ENCODE measurements at places on chromosomes 4 and X.

- DNase-seq = no peak
Observed at GRCh38 chrX:18883961-18884765, 99.8 kb downstream of the PHKA2 start.

- DNase-seq = no peak
Observed at GRCh38 chrX:77431227-77431626, 16.0 kb upstream of the FGF16 start.

DNA sequence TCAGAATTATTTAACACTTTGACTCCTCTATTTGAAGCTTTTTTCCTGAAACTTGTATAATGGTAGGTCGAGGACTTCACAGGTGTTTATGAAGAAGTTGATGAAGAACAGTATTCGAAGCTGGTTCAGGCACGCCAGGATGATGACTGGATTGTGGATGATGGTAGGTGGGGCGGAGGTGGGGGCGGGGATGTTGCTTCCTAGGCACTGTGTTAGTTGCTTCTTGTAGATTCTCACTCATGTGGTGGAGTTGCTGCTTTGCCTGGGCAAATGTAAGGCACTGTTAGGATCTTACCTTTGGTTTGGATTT is 9.4 kb downstream of the POLA1 start:
- no peak for DNase-seq

- no peak for DNase-seq
Observed at GRCh38 chrX:50978920-50979682, 68.6 kb downstream of the BMP15 start.

Measured in stimulated activated CD8-positive, alpha-beta memory T cell treated with anti-CD3 and anti-CD28 coated beads, Interleukin-7, amount 100 ng/mL, for 1 hour (primary cell).